Stimulated activated CD4-positive, alpha-beta T cell treated with anti-CD3 and anti-CD28 coated beads, Interleukin-1b, Interleukin-23, amount 100 ng/mL, for 4 hours (primary cell): ENCODE measurements at places on chromosomes 1 and 21.

DNA sequence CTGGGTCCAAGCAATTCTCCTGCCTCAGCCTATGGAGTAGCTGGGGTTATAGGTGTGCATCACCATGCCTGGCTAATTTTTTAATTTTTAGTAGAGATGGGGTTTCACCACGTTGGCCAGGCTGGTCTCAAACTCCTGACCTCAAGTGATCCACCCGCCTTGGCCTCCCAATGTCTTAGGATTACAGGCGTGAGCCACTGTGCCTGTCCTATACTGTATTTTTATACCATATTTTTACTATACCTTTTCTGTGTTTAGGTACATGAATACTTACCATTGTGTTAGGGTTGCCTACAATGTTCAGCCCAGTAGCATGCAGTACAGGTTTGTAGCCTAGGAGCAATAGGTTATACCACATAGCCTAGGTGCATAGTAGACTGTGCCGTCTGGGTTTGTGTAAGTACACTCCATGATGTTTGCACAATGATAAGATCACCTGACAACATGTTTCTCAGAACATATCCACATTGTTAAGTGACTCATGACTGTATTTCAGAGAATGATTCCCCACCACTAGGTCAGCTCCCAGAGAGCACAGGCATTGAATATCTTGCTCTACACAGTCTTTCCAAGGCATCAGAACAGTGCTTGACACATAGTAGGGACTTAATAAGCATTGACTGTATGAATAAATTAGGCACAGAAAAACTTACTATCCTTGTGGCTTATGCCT, 6.0 kb upstream of the CITED4 start:
- no peak for DNase-seq

- no peak for DNase-seq
Observed at GRCh38 chr1:200483491-200484143, 73.8 kb upstream of the ZNF281 start.

GRCh38 chr1:41905093-41905675, 13.5 kb downstream of the HIVEP3 start:
- DNase-seq, result no peak

DNA sequence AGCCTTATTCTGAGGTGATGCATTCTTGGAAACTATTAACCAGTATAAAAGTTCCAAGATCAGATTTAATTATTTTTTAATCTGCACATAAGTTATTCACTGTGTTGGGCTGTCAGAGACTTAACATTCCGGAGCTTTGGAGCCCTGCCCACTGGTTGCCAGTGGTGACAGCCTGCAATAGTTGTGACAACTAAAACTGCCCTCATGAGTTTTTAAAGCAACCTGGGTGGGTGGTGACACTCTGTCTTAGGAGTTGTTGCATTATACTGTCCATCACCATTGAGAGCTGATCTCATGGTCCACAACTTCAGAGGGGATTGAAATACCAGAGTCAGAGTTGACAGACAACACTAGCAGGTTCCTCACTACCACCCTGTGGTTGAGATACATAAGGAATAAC, 653.9 kb upstream of the USP24 start:
- no peak for DNase-seq

GRCh38 chr1:177793900-177794299, 176.0 kb downstream of the SEC16B start:
- no peak for DNase-seq

GRCh38 chr1:175920381-175920780, 177.0 kb upstream of the TNR start:
- DNase-seq, result no peak

DNA sequence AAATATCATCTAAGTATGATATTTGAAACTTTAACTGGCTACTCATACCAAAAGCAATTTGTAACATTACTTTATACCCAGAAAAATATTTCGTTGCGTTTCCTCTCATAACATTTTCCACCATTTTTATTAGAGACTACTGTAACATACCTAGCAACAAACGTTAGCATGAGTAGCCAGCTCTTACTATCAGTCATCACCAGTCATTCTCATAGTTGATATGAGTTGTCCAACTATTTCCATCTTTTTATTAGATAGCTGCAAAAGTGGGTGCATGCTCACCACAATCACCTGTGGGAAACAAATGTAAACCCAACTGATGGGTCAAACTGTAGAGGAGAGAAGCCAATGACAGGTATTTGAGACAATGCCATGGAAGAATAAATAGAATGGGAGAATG, 114.6 kb downstream of the AKT3 start:
- DNase-seq, result no peak

- no peak for DNase-seq
Observed at GRCh38 chr1:10629091-10629815, 154.5 kb downstream of the PEX14 start.

- DNase-seq, result no peak
Observed at GRCh38 chr1:160541622-160542302, 18.7 kb upstream of the SLAMF6 start.

GRCh38 chr1:24277420-24278169, 41.6 kb upstream of the GRHL3 start:
- DNase-seq, result no peak

- DNase-seq, result no peak
Observed at GRCh38 chr1:53060579-53060978, 1.4 kb upstream of the PODN start.

- DNase-seq, result no peak
Observed at GRCh38 chr1:3902111-3902511, 2.0 kb upstream of the C1orf174 start.

DNA sequence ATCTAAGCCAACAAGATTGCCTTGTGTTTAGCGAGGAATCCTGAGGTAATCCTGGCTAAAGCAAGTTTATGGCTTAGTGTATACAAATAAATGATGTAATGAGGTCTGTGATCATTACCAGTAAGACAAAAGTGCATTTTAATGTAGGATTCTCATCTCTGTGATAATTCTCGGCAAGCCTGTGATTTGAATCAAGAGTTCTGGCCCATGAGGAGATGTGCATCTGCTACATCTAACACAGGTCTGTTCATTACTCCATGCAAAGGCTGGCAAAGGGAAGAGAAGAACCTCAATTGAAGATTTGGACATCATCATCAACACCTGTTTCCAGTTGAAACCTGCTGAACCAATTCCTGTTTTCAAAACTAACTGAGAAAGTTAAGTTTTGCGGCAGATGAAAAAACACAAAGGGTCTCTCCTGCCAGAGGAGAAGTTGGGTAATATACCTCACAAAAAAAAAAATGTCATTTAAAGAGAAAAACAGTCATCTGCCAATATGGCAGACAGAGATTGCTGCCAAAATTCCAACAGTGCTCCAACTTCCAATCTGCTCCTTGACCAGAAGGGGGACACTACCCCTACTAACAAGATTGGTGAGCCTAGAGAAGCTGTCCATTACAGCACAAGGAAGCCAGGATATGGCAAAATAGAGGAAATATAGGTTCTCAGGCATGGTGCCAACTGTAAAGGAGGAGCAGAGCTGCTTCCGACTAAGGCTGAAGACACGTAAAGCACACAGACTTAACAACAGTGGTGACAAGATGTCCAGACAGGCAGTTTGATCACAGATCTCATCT, 453.7 kb downstream of the TTLL7 start:
- no peak for DNase-seq

GRCh38 chr21:34537838-34538237, 25.8 kb upstream of the KCNE1 start:
- no peak for DNase-seq

GRCh38 chr21:15753741-15754140, 24.0 kb downstream of the USP25 start:
- no peak for DNase-seq

DNA sequence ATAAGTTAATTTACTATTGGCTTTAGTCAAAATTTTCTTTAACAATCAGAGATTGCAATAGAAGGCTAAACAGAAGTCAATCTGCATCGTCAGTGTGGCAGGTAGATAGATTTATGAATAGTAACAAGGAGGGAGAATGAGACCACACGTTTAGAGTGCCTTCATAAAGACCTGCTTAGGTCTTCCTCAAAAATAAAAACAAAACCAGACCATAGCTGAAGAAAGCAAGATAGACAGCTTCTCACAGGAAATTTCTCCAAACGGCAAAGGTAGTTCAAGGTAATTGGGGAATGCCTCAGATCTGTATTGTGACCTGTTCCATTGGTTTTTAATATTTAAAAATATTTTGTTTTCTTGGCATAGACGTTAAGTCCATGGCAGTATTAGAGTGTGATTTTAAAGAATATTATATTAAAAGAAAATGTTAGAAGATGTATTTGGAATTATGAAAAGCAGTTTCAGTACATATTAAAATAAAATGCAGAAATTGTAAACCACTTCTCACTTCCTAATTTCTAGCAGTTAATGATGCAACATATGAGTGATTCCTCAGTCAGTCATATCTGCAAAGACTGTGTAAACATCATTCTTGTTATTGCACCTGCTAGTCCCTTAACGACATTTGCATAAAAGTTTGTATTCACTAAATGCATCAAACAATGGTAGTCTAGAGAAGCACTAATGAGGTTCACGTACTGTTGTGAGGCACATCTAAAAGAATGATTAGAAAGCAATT, 278.0 kb downstream of the HLX start:
- DNase-seq, result no peak
